ENCODE measurements at places on chromosomes 12 and 14.

- DNase-seq, result no peak
Observed at GRCh38 chr12:124778411-124778810, 85.3 kb downstream of the SCARB1 start.

DNA sequence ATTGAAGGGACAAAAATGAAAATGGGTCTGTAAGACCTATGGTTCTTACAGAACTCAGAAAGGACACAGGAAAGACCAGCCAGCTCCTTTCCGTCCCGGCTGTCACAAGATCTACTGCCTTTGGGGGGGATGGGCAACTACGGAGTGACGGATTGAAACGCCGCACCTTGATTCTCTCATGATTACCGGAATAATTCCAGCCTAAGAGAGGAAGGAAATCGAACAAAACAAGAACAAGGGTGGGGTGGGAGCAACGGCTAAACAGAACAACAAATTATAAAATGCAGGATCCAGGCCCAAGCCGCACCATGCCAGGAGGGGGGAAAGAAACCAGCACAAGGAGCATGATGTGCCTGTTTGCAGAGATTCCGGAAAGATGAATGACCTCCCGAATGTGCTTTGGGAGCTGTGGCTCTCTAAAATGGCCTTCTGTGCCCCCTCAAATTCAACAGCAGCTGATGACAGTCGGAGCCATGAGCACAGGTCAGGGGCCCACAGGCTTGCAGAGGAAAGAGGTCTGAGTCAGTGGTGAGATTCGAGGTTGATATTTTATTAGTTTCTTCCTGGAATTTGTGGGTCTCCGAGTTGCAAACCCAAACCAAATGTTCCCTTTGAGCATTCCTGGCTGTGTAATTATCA lies 72.1 kb downstream of the SPRING1 start:
- DNase-seq, result no peak

DNA sequence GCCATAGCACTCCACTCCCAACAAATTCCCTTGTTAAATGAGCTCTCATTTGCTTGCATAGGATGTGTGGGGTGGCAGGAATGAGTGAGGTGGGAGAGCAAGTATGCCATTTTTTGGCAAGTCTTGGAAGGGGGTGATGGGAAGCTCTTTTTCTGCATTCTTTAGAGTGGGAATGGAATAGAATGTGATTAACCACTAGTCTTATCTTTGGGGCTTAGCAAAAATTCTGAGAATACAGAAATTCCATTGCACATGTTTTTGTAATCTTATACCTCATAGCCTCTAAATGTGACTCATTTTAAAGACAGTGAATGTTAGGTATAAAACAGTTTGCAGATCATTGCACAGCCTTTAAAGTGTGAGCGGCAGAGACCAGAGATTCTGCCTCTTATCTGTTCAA lies 28.4 kb upstream of the NEDD1 start:
- no peak for DNase-seq

GRCh38 chr12:77299001-77299400 lies 233.6 kb upstream of the E2F7 start:
- DNase-seq, result no peak

- no peak for DNase-seq
Observed at GRCh38 chr12:30936036-30936435, 9.5 kb downstream of the TSPAN11 start.

DNA sequence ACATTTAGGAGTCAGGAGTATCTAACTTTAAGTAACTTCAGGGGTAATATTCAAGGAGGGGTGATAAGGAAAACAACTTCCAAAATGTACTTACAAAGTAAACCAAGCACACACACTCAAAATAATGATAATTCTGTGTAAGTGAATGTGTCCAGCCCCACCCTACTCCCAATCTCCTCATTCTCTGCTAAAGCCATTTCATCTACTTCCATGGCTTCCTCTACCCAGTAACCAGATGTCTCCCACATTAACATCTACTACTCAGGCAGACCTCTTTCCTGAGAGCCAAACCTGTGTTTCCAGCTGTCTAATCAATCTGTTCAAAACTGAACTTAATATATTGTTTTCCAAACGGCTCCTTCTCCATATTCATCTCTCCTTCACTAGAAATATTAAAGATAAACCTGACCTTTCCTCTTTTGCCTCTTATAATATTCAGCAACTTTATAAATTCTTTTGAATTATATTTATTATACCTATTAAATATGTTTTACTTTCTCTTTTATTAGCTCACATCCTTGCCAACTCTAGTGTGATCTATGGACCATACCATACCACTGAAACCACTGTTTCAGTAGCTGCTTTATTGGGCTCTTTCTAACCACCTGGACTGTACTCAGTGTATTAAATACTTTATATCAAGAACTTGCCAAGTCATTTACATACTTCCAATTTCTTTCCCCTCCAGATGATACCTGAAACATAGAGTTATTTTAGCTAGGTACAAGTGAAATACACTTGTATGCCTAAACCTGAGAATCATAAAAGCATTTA lies 170.7 kb downstream of the PPFIA2 start:
- no peak for DNase-seq

GRCh38 chr12:132690112-132690511 lies 2.7 kb downstream of the PXMP2 start:
- no peak for DNase-seq

DNA sequence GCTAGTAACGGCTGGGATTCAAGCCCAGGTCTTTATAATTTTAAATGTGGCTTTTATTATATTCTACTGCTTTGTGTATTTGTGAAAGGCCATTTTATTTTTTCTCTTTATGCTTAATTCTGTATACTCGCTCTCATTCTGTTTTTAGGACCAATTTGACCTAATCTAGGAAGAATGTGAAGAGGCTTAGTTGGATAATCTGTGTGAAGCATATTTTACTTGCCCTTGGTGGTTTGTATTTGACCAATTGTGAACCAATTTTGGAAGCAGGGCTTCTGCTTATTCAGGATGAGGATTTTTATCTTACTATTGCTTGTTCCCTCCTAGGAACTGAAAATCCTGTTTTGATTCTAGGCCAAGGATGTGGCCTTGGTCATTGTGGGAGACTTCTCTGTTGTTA lies 113.1 kb downstream of the TTC6 start:
- no peak for DNase-seq

GRCh38 chr12:107581619-107582015 lies 104.0 kb upstream of the PWP1 start:
- no peak for DNase-seq

DNA sequence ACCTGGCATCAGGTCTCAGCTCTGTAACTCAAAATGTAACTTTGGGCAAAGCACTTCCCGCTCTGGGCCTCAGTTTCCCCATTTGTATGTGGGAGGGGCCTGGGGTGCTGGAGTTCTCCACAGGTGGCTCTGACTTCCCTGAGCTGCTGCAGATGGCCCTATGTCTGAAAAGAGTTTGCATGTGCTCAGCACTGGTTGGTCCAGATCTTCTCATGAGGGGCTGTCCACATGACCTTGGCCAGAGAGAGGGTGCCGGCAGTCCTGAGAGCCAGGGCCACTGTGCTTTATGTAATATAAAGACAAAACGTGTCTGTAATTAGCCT lies 7.2 kb upstream of the CACNA2D4 start:
- DNase-seq, result no peak

DNA sequence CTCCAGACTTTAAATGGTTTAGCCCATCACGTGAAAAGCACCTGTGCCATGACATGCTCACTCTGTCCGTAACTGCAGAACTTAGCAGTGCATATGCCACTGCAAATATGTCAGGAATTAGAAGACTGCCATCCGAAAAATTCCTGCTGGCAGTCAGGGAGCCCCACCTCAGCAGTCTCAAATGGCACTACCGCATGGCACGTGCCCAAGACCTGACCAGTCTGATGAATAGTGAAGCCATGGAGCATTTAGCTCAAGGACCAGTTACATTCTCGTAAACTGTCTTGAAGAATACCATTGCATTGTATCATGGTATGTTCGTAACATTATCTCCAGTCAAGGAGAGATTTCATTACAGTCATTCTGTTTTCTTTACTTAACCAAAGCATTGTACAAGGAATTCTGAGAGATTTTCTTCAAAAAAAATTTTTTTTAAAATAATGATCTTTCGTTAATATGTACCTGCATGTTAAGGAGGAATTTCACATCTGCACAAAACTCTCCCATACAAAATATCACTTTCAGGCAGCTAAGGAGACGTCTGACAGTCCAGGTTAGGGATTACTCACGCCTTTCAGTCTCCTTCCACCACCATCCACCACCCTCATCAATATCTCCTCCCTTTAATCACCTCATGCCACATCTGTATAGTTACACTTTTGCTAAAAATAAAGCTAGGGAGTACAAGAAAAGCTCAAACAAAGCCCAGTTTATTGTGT lies 138.5 kb downstream of the ANO2 start:
- no peak for DNase-seq

GRCh38 chr14:55306938-55307589 lies 35.8 kb downstream of the FBXO34 start:
- DNase-seq, result no peak

GRCh38 chr12:99138393-99138792 lies 493.3 kb downstream of the APAF1 start:
- DNase-seq, result no peak

- no peak for DNase-seq
Observed at GRCh38 chr14:64225151-64225757, 68.9 kb downstream of the ESR2 start.

DNA sequence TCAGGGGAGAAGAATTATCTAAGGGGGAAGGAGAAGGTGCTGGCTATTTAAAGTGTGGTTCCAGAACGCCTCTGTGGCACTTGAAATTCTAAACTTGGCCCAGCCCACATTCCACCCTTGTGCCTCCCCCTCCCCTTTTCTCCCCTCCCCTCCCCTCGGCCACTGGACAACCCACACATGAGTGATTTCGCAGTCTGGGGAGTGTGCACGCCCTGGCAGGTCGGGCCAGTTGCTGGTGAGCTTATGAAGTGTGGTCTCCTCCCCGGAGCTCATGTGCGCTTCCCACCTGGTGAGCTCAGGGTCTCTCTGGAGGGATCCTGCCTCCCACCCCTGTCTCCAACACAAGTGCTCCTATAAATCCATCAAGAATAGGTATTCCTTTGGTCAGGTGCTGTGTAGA lies at the start of gene SLC6A13:
SLC6A13 (minus strand) TSS at position 20 of the 400 bp plus-strand sequence. CDS start 2,784 bp downstream, outside the sequence.
- DNase-seq, result no peak

GRCh38 chr14:33834466-33835260 lies 116.2 kb downstream of the EGLN3 start:
- DNase-seq, result no peak

- no peak for DNase-seq
Observed at GRCh38 chr12:123983822-123984485, 10.9 kb downstream of the ZNF664 start.

- no peak for DNase-seq
Observed at GRCh38 chr12:80186727-80187217, 87.4 kb downstream of the OTOGL start.

- DNase-seq, result no peak
Observed at GRCh38 chr14:55329999-55330710, 58.9 kb downstream of the FBXO34 start.

DNA sequence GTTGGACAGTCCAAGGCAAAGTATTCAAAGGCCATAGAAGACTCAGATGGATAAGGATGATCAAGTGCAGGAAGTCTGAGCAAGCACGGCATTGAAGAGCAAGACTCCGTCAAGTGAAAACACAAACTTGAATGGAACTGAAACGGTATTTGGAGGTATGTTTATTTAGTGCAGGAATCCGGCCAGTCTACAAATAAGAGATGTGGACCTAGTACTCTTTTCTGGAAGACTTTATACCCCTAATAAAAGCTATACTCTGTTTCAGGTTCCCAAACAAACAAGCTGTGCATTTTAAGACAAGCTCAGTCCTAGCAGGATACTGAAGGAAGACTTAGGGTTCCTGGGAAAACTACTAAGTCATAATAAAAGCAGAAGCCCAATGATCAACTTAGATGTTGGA lies 100.8 kb upstream of the NEDD1 start:
- DNase-seq, result no peak

DNA sequence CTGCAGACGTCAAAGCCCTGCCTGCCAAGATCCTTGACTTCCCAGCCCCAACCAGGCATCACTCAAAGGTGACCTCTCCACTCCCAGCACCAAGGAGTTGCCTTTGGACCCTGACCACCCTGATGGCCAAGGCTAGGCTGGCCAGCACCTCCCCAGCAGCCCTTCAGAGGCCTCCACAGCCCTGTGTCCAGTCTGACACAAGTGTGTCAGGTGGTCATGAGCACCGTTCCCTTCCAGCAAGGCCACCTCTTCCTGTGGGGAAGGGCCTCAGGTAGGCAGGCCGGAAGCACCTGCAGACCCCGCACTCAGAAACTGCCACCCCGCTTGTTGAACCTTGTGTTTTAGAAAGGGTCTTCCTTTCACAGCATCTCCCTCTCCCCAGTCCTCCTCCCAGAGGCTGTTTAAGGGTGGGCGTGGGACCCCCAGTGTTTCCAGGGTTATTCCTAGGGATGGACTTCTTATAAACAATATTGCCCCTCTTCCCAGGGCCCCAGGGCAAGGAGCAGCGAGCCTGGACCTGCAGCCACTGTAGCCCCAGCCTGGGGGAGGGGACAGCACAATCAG lies 13.2 kb upstream of the INF2 start:
- no peak for DNase-seq

GRCh38 chr12:69042970-69043369 lies 110.0 kb upstream of the CPM start:
- DNase-seq, result no peak

DNA sequence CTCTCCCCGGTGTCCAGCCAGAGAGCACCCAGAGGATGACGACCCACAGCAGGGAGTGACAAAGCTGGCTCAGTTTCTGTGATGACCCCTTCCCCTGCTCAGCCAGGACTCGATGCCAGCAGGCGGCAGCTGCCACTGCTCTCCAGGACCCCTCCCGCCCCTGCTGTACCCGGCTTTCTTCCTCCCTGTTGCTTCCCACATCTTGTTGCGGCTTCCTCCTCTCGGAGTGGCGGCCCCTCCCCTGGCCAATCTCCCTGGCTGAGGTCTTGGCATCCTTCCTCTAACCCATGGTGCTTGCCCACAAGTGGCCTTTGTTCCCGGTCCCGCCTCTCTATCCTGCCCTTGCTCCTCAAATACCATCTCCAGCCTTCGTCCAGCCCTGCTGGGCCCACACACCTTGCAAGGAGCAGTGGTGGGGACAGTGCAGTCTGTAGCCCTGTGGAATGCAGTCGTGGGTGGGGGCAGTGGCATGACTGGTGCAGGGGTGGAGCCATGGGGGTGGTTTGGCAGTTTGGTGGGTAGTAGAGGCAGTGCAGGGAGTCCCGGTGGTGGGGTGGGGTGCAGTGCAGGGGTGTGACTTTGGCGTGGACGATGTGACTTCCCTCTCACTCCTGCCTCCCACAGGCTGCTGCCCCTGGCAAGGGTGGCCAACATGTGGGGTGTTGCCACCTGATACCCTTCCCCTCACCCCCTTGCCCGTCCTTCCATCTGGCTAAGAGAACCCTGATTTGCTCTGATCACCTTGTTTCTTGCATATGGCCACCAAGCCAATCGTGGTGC lies 16.3 kb upstream of the BEGAIN start:
- no peak for DNase-seq

DNA sequence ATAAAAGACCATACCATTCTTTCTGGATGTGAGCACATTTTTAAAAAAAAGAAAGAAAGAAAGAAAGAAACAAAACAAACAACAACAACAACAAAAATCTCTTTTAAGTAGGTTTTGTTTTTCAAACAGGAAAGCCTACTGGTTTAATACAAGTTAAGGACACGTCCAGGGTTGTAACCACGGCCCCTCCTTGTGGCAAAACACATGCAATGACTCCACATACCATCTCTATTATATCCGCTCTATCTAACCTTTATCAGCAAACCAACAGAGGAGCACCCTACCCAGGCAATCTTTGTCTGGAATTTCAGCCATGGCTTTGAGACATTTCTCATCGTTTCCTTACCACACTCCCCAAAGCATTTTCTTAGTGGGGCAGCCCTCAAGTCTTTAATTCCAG lies 360.5 kb upstream of the TMPO start:
- DNase-seq, result no peak

All from activated CD8-positive, alpha-beta memory T cell treated with anti-CD3 and anti-CD28 coated beads for 1 hour (primary cell).